ENCODE measurements at places on chromosomes 12 and 14.

DNA sequence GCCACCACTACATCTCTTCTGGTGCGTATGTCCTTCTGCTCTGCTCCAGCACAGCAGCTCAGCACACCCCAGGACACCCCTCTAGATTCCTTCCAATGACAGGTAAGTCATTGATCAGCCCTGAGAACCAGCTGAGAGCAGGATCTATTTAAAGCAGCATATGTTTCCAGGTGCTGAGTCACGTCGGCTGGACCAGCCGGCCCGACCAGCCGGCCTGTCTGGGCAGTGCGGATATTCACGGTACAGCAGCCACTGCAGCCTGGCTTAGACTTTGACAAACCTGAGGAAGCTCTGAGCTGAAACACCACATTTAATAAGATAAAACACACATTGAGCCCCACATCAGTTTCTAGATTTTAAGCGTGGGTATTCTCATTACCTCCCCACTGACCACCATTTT, 31.8 kb upstream of the RPH3A start:
- no peak for DNase-seq

DNA sequence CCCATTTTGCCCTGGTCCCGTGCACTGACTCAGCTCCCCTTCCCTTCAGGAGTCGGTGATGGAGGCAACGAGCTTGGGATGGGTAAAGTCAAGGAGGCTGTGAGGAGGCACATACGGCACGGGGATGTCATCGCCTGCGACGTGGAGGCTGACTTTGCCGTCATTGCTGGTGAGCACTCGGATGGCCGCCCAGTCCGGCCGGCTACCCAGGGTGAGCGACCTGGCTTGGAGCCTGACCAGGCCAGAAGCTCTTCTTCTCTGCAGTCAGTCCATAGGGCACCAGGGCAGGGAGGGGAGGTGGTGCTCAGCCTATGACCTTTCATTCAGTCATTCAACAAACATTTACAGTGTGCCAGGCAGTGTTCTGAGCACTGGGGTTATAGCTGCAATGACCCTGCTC, 39.8 kb downstream of the GPR68 start:
- no peak for DNase-seq

DNA sequence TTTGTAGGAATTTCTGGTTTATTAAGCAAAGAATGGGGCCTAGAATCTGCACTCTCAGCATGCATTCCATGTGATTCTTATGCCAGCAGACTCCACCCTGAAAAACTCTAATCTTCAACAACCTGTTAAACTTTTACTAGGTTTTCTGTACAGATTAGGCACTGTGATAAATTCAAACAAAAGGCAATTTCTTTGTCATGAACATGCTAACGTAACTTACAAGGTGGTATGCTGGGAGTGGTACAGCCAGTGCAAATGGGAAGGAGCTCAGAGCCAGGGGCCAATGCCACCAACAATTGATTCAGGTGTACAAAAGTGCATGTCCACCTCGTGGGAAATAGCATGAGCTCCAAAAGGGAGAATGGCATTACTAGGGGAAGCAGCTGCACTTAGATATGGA, 83.0 kb downstream of the PPFIBP1 start:
- DNase-seq: no peak

- no peak for DNase-seq
These were observed 192.3 kb downstream of the DPF3 start for GRCh38 chr14:72701605-72702004.

GRCh38 chr12:82517027-82517426, 158.7 kb downstream of the METTL25 start:
- no peak for DNase-seq

DNA sequence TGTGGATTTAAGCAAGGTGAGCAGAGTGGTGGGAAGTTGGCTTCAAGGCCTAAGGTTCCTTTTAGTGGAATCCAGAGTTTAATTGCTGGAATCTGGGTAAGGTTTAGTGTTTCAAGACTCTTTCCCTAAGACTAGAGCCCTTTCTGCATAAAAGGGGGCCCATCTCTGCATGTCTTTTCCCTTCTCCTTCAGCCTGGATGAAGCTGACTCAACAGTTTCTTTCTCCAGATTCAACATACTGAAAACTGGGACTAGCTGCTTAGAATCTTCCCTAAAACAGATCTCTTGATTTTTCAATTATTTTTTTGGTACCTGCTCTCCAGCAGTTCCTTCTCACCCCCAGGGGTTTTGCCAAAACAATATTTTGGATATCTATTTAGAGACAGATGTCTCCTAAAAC, 34.0 kb downstream of the SLC4A8 start:
- DNase-seq: no peak

- no peak for DNase-seq
These were observed 11.9 kb downstream of the TTC9 start for GRCh38 chr14:70653662-70654061.

DNA sequence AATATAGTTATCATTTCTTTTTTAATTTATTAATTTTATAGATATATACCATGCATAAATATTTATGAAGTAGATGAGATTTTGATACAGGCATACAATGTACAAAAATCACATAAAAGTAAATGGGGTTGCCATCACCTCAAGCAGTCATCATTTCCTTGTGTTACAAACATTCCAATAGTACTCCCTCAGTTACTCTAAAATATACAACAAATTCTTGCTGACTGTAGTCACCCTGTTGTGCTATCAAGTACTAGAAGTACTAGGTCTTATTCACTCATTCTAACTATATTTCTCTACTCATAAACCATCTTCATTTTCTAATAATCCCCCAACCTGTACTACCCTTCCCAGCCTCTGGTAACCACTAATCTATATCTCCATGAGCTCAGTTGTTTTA, 432.6 kb upstream of the SYT1 start:
- DNase-seq: no peak

GRCh38 chr12:107884769-107885694, 110.5 kb downstream of the ASCL4 start:
- peak; percentile 27 for DNase-seq

DNA sequence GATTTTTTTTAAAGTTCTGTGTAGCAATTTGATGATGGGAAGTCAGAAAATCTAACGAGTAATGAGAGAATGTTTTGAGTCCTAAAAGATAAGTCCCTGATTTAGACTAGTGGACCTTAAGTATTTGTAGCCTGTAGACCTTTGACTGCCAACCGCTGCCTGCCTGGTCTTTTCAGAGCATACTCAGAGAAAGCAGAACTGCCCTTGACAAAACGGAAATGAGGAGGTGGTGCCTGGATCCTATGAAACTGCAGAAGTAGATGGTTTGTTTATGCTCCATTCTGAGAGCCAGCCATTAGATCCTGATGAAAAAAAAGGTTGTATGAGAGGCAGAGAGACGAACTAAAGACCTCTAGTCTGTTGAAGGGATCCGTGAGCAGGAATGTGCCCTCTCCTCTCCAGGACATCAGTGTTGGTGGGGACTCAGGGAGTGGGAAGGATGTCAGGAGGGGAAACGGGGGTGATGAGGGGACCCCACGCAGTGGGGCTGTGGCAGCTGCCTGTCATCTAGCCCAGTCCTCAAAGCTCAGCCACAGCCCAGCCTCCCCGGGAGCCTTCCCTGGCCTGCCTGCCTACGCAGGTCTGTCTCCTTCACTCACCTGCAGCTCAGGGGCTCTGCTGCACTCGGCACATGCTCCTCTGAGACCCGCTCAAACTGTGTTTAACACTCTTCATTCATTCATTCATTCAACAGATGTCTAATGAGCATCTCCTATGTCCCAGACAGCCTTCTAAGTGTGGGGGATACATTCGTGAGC, 447.5 kb downstream of the AACS start:
- DNase-seq: no peak

DNA sequence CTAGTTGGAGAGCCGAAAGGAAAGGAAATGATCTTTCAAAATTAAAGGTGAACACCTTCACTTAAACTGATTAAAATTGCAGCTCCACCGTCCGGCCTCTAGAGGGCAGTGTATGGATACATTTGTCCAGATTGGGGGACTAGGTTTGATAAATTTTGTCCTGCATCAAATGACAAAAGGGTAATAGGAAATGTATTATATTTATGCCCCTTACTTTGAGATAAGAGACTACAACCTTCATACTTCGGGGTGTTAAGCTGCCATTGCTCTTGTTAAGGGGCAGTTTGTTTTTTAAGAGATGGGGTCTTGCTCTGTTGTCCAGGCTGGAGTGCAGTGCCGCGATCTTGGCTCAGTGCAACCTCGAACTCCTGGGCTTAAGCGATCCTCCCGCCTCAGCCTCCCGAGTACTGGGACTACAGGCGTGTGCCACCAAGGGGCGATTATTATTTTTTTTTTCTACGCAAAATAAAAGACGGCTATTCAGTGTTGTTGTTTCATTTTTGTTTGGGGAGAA, 818 bp upstream of the SUOX start:
- peak; percentile 61 for DNase-seq

- no peak for DNase-seq
These were observed 207.3 kb downstream of the SSPN start for GRCh38 chr12:26402648-26403047.

- DNase-seq: no peak
These were observed 82.0 kb downstream of the PRKCH start for GRCh38 chr14:61403411-61403810.

GRCh38 chr12:62703011-62703380, 232.0 kb downstream of the PPM1H start:
- no peak for DNase-seq

DNA sequence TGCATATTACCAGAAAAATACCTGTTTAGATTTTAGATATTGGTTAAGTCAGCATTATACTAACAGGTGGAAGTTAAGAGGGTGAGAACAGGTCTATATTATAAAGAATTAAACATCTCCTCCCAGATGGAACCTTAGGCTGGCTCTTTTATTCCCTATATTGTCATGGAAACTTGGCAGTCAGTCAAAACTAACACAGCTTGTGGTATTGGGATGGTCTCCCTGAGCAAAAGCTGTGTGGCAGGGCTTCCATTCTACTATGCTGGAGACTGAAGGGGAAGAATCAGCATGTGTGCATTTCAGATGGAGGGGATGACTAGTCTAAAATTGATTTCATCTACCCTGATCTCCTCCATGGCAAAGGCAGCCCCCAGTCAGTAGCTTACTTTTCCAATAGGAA, 66.7 kb downstream of the SMOC1 start:
- DNase-seq: no peak

DNA sequence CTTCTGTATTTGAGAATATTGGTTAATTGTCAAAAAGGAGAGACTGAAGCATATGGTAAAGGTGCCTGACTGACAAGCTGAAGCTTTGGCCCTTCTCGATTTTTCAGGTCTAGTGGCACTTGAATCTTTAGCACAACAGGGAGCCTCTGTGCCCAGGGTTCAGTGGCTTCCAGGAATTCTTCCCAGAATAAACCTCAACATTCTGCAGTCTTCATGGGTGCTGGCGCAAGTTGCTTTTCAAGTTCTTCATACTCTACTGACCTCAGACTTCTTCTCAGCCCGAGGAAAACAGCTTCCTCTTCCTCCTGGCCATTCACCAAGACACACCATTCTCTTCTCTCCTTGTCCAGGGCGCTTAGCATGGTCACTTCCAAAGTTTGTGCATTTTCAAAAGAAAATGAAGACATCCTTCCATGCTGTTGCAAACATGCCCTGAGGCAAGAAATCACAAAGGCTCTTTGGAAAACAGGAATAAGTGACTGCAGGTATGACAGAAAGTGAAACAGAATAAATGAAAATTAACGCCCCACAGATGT, 89.9 kb downstream of the MGST1 start:
- DNase-seq: no peak

DNA sequence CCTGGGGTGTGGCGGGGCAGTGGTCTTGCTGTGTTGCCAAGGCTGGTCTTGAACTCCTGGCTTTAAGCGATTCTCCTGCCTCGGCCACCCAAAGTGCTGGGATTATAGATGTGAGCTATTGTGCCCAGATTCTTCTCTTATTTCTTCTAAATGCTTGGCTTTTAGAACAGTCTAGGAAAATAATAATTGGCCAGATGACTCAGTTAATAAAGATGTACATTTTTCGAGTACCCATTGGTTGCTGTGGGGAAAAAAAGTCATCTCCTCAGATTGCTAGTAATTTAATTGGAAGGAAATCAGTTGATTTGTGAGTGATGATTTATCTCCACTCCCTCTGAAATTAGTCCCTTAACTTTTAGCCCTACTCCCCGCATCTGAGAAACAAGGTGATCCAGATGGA, 45.5 kb downstream of the CHST11 start:
- no peak for DNase-seq

DNA sequence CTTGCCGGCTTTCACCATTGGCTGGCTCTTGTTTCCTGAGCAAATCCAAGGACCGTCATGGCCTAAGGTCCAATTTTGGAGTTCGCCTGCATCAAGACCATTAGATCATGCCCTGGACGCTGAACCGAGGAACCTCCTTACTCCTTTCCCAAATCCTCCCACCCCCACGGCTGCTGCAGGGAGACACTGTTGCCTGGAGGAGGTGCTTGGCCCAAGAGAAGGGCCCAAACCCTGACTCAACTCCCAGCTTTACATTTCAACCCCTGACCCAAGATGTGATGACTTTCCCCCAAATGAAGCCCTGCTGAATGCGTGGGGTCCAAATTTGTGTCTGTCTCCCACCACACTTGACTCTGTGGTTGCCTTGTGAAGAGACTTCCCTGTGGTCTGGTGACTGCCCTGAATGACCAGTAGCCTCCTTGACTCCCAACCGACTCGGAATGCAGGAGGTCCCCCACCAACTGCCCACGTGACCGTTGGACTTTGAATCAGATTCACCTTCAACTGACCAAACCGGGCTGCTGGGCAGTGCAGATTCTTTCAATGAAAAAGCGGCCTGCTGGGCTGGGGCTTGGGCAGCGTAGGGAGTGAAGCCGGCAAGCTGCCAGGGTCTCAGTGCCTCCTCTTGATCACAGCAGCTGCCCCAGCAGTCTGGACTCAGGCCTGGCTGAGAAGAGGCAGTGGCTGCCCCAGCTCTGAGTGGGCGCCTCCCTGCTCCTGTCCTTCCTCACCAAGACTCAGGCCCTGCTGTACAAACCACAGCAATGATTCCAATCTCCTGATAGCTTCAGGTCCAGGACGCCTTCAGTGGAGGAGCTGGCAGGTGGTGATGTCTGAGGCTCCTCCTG, 46.7 kb upstream of the OASL start:
- no peak for DNase-seq

- DNase-seq: no peak
These were observed 13.2 kb upstream of the MAP1LC3B2 start for GRCh38 chr12:116545936-116546335.

DNA sequence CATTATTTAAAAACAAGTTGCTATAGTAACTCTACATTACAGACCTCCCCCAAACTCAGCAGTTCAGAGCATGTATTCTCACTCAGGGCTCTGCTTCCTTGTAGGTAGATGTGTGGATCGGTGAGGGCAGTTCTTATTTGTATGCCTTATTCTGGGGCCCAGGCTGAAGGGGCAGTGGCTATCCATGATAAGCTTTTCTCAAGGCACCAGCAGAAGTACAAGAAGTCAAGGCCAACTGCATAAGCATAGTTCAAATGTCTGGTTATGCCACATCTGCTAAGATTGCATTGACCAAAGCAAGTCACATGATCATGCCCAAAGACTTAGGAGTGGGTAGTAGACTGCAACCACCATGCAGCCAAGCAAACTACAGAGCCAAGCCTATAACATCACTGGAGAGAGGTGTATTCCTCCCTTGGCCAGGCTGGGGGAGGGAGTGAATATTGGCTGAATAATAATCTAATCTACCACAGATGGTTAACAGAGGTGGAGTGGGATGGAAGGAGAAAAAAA, 4.6 kb downstream of the PSEN1 start:
- no peak for DNase-seq
